IMR-90 (cell line): ENCODE measurements at places on chromosomes 1 and 21.

DNA sequence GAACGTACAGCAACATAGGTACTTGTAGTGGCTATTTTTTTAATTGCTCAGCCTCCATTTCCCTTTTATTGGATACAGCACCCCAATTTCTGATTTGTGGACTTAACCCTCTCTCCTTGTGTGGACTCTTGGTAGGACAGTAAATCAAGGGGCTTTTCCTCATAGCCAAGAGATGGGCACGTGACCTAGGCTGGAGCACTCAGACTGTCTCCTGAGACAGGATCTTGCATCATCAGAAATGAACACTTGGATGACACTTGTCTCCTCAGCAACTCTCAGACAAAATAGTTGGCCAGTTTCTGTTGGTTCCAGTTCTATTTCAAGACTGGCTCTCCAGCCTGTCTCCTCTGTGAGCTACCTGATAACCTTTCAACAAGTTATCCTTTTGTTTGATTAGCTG is 112.9 kb upstream of the ZNF678 start:
- DNase-seq, result no peak

DNA sequence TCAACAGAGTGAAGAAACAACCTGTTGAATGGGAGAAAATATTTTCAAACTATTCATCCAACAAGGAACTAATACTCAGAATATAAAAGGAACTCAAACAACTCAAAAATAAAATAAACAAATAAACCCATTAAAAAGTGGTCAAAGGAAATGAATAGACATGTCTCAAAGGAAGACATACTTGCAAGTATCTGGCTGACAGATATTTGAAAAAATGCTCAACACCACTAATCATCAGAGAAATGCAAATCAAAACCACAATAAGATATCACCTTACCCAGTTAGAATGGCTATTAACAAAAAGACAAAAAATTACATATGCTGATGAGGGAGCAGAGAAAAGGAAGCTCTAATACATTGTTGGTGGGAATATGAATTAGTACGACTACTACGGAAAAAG is 38.2 kb downstream of the TNFSF4 start:
- DNase-seq, result no peak

- DNase-seq, result no peak
These were observed 27.2 kb upstream of the TTF2 start for GRCh38 chr1:117032681-117033539.

DNA sequence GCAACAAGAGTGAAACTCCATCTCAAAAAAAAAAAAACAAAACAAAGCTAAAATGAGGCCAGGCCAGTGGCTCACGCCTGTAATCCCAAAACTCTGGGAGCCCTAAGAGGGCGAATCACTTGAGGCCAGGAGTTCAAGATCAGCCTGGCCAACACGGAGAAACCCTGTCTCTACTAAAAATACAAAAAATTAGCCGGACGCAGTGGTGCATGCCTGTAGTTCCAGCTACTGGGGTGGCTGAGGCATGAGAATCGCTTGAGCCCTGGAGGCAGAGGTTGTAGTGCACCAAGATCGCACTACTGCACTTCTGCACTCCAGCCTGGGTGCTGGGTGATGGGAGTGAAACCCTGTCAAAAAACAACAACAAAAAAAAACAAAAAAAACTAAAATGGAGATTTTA is 191.2 kb upstream of the SGIP1 start:
- no peak for DNase-seq

DNA sequence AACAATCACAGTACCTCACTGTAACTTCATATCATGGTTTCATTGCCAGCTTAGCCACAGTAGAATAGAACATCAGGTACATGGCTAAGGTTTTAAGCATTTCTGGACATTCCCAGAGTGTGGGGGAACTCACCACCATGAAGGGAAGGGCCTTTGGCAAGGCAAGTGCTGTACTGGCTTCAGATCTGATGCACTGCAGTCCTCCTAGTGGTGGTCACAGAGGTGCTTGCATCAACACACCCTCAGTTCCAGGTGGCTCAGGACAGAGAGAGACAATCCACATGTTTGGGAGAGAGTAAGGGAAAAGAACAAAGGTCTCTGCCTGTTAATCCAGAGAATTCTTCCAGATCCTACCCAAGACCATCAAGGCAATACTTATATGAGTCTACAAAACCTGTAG is 528.4 kb upstream of the RGS18 start:
- no peak for DNase-seq

GRCh38 chr1:184210862-184211261 is 159.3 kb downstream of the TSEN15 start:
- DNase-seq, result no peak

GRCh38 chr1:19385869-19386591 is 73.9 kb downstream of the SLC66A1 start:
- peak; percentile 65 for DNase-seq

- peak; percentile 95 for DNase-seq
These were observed 9.3 kb downstream of the ETS2 start for GRCh38 chr21:38815060-38815405.
